ENCODE measurements at places on chromosomes 13 and 19.

GRCh38 chr19:44749292-44749691, 784 bp downstream of the BCL3 start:
- DNase-seq = no peak

DNA sequence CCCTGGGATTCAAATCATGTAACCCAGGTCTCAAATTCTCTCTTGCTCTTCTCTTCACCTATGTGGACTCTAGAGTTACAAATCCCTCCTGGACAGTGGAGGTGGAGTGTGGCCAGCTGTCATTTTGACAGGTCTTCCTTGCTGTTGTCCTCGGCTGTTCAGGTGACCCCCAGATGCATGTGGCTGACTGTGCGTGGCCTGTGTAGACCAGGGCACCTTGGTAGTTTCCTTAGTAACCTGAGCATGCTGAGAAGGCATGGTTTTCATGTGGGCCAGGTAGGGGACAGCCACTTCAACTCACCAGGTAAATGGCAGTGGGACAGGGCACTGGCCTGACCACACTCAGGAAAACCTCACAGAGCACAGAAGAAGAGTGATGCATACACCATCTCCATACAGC, 155.0 kb upstream of the TSHZ3 start:
- no peak for DNase-seq

GRCh38 chr13:87754097-87754496, 82.9 kb downstream of the SLITRK5 start:
- no peak for DNase-seq

GRCh38 chr19:20422216-20423205, 143.1 kb downstream of the ZNF737 start:
- DNase-seq = no peak

DNA sequence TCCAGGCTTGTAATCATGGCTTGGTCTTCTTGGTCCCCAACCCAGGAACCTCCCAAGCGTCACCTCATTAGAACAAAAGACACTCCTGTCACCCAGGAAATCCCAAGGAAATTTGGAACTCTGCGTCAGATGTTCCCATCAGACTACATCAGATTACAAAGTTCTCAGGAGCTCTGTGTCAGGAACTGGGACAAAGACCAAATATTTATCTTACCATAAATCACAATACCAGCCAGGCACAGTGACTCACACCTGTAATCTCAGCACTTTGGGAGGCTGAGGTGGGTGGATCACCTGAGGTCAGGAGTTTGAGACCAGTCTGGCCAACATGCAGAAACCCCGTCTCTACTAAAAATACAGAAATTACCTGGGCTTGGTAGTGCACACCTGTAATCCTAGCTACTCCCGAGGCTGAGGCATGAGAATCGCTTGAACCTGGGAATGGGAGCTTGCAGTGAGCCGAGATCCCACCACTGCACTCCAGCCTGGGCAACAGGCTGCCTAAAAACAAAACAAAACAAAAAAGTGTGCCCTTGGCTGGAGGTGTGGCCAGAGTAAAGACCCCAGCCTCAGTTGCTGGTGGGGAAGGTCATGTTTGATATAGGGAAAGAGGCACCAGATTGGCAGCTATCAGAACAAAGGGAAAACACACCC, 16.7 kb upstream of the CCDC124 start:
- no peak for DNase-seq

GRCh38 chr13:108711386-108711785, 82.0 kb downstream of the MYO16 start:
- no peak for DNase-seq

DNA sequence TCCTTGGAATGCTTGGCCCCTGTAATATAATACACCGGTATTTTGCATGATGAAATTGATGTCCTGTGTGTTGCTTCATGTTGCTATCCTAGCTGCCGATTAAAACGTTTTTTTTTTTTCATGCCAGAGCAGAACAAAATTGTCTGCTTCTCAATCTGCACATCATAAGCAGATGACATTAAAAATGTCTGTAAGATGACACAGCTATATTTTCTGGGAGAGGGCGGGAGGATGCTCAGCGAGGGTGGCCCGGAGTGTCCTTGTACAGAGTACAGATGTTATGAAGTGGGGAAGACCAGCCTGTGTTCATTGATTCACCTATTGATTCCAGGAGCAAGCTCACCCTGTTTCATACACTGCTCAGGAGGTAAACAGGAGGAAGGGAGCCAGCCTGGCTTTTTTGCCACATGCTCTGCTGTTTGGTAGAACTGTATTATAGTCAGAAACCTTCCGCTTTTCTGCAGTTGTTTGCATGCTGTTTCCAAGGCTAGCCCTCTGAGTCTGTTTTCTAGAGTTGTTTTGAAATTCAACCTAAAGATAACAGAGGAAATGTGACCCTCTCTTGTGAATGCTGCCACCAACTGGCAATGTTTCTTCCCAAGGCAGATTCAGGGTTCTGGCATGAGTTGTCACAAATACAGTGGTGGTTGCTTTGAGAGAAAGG, 4.7 kb upstream of the IRS2 start:
- DNase-seq = no peak

- no peak for DNase-seq
Observed at GRCh38 chr19:8265872-8266271, 42.3 kb downstream of the CD320 start.

DNA sequence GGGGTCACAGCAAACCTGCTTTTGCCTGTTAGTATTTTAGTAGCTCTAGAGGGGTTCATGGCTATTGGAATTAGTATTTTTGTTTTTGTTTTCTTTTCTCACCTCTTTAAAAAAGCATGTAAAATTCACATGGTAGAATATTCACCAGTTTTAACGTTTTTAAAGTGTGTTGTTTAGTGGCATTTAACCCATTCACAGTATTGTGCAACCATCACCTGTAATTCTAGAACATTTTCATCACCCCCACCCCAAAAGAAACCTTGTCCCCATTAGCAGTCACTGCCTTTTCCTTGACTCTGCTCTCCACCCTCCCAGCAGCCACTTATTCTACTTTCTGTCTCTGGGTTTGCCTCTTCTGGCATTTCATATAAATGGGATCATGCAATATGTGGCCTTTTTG, 39.8 kb downstream of the GATAD2A start:
- DNase-seq = no peak

DNA sequence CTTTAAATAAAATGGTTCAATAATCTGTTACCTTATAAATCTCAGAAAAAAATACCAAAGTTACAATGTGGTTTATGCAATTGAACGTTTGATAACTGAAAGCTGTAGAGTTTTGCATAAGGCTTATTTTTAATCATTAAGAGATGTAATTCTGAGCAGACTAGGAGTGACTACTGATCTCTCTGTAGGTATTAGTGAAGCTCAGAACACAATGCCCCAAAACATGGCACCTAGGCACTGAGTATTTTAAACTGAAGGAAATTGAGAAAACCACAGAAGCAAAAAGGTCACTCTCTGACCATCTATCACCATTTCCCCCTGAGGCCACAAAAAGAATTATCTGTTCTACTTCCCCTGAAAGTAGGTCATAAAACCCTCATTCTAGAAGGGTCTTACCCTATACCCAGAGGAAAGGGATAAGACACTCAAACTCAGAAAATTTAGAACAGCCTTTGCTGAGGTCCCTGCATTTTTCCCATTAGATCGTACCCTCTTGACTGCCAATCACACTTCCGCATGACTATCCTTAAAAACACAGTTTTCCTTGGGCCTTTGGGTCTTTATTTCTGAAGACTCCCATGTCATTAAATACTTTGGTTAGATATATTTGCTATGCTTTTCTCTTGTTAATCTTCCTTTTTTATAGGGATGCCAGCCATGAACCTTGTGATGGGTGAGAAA, 158.1 kb downstream of the PCDH9 start:
- no peak for DNase-seq

GRCh38 chr13:40505196-40505595, 161.2 kb downstream of the FOXO1 start:
- no peak for DNase-seq

GRCh38 chr19:38691938-38692457, 44.5 kb downstream of the ACTN4 start:
- DNase-seq = no peak

GRCh38 chr13:37608750-37609339, 10.3 kb upstream of the POSTN start:
- DNase-seq = no peak

DNA sequence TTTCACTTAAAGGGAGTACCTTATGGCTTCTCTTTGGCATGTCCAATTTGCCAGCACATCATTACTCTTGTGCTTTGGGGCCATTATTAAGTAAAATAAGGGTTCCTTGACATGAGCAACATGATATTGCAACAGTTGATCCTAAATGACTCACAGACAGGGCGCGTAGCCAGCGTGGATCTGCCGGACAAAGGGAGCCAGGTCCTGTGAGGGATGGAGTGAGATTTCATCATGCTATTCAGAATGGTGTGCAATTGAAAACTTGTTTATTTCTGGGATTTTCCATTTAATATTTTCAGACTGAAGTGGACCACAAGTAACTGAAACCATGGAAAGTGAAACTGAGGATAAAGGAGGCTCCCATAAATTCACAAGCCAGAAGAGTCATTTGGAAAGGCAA, 48.6 kb upstream of the WASF3 start:
- no peak for DNase-seq

DNA sequence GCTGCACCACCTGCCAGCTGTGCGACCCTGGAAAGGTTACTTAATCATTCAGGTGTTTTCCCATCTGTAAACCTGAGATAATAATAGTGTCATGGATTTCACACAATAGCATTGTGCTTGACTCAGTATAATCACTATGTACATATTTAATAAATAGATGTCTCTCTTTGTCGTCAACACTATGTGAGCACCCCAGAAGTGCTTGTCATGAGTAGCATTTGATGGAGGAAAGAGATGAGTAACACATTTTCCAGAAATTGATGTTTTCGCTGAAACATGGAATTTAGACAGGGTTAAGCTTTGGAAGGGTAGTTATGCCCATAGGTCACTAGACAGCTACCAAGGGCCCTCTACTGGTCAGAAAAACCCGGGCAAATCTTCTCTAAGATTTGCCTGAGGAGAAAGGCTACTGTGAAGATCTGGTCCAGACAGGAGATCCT, 9.5 kb upstream of the MBNL2 start:
- DNase-seq = no peak

- no peak for DNase-seq
Observed at GRCh38 chr13:44305917-44306370, 67.7 kb upstream of the SERP2 start.

- DNase-seq = no peak
Observed at GRCh38 chr13:90979059-90979458, 368.4 kb upstream of the MIR17HG start.

DNA sequence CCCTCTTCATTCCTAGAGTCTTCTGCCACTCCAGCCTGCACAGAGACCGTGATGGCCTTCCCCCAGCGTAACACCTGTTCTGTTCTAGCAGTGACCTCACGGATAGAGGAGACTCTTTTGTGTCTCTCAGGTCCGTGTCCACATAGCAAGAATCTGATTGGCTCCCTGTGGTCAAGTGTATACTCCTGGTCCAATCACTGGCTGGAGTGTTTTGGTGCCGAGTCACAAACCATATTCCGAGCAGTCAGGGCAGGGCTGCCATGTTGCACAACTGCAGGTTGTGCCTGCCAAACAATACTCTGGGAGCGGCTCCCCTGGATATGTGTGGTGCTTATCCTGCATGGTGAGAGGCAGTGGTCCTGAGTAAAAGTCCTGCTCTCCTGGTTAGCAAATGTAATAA, 402.4 kb downstream of the KCNRG start:
- DNase-seq = no peak

DNA sequence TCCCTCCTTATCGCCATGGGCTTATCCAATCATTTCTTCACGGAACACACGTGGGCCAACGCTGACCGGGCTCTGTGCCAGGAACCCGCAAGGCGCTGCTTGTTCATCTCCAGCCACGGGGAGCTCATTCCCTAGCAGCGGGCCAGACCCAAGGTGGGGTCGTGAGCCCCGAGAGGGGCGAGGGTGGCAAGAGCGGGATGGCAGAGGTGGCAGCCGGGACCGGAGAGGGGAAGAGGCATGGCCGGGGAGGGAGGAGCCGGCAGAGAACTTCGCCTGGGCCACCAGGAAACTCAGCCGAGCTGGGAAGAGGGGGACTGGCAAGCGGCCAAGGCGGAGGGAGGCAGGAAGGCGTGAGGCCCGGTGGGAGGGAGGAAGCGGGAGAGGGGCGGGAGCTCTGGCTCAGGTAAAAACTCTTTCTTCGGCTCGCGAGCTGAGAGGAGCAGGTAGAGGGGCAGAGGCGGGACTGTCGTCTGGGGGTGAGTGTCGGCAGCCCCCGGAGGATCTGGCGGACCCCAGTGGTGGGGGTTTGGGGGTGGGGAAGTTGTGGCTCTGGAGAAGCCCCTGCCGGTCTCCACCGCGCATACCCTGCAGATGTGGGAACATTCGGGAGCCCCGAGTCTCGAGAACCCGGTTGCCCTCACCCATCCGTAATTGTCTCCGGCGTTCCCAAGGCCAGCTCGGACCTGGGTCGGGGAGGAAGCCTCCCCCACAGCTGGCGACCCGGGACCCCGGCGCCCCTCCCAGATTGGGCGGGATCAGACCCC, at the start of gene B3GNT3:
Gene B3GNT3 (plus strand): TSS at position 408 of the 764 bp plus-strand sequence. CDS start 12,670 bp downstream, outside the sequence.
- DNase-seq = no peak

DNA sequence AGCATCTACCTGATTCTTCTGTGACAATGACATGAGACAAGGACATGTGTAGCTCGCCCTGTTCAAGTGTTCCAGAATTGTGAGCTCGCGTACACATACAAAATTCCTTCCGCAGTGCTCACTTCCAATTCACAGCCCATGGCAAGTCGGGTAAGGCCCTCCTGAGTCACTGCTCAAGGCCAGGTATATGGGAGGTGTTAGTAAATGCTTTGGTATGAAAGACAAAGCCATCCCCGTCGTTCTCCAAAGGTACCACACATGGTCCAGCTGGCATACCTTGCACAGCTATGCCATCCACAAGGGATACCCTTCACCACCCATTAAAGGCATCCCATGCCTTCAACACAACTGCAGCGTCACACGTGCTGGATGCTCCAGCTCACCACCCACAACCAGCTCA, 4.4 kb upstream of the ELL start:
- DNase-seq = no peak

DNA sequence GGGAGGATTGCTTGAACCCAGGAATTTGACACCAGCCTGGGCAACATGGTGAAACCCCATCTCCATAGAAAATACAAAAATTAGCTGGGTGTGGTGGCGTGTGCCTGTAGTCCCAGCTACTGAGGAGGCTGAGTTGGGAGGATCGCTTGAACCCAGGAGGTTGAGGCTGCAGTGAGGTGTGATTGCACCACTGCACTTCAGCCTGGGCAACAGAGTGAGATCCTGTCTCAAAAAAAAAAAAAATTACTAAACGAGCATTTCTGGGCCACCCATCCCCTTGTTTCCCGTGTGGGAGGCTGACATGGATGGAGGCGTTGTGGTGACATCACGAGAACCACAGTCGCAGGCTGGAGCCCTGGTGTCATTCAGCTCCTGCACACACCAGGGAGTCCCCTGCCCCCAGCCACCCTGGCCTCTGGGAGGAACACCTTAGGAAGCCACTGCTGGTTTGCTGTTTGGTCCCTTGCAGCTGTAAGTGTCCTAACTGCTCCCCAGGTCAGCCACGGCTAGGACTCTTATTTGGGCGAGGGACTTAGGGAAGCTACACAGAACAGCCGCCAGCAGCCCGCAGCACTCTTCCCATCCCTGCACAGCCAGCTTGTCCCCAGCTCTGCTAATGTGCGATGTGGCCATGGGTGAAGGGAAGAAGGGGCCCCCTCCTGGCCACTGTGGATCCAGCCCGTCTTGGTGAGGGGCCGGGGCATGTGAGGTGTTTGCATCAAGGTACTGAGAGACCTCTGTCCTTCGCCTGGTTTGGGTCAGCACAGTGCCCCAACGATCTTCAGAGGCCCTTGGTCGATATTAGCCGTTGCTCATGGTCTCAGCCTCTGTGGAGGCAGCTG, 12.7 kb downstream of the NKPD1 start:
- no peak for DNase-seq

- no peak for DNase-seq
Observed at GRCh38 chr13:34104853-34105252, 286.9 kb downstream of the RFC3 start.

All from stimulated activated CD4-positive, alpha-beta T cell treated with anti-CD3 and anti-CD28 coated beads, TNF-alpha, amount 100 ng/mL, for 1 hour (primary cell).